Stimulated activated CD8-positive, alpha-beta memory T cell treated with anti-CD3 and anti-CD28 coated beads, Interleukin-7, amount 100 ng/mL, for 24 hours (primary cell): ENCODE measurements at places on chromosomes 7 and 10.

DNA sequence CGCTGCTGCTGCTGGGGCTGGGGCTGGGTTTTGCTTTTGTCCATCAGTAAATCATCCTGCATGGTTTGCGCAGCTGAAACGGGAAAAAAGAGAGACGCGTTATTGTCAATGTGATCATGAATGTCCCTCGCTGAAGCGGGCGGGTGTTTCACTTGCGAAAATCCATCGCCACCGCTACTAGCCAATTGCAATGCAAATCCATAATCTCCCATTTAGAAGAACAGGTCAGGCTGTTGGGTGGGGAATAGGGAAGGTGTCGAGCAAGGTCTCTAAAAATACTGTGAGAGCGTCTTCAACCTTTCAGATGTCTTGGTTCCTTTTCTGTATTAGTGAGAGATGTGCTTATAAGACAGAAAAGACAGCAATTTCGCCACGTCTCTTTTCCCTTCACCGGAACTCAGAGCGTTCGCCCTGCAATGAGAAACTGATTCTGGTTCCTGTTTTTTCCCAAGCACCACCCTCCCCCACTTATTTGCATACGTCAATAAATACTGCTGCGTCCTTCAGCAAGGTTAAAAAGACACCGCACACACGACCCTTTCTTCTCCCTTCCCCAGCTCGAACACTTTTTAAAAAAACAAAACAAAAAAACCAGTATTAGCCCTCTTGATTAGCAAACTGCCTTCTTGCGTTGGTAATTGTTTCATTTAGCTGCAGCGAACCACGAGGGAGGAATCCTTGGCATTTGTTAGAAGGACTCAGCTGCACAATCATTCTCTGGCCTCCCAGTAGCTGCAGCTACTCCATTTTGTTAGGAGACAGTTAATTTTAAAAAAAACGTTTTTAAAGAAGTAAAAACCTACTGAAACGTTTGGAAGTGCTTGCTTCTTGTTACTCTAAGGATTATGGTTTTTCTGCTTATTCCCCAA, 50.4 kb downstream of the CPEB3 start:
- DNase-seq: no peak

DNA sequence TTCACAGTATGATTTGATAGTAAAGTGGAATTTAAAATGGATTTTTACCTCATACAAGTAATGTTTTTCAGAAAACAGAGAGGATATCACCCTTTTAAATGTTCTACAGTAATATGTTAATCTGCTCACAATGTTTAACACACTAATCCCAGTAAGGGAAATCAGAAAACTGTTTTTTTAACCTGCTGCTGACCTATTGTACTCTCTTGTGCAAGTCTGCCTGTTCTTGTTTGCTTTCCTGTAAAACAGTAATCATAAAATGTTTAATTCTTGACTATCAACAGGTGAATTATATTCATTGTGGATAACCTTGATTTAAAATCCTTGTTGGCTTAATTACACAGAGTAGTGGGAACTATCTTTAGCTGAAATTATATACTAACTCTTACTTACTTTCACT, 126.4 kb downstream of the GNAT3 start:
- DNase-seq: no peak

DNA sequence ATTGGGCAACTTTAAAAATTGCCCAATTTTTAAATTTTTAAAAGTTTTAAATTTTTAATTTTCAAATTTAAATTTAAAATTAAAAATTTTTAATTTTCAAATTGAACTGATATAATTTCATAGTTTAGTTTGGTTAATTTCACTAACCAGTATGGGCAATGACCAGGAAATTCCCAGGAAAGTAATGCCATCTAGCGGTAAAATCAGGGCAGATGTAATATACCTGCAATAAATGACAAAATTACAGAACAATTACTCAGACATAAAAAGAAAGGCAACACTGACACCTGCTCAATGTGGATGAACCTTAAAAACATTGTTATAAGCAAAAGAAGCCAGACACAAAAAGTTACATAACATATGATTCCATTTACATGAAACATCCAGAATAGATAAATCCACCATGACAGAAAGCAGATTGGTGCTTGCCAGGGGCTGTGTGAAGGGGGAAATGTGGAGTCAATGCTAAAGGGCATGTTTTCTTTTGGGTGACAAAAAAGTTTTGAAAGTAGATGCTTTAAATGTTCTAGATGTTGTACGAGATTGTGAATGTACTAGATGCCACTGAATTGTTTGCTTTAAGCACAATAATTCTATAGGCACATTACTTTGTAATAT, 28.6 kb upstream of the SLC16A12 start:
- DNase-seq: no peak

DNA sequence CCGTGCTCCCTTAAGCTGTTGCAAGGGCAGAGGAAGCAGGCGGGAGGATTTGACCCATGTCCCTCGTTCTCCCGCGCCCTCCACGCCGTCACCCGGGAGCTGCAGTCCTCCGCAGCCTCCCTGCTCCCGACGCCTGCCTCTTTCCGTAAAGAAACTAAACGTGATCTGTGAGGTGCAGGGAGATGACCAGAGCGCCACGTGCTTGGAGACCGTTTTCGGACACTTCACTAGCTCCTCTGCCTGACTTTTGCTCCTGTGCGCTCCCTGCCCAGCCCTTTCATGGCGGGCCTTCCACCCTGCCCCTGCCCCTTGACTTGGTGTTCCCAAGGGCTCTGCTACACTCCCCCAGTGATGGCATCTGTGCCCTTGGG, 171.2 kb downstream of the LSM5 start:
- DNase-seq: no peak

GRCh38 chr10:34821587-34822585, 6.8 kb upstream of the PARD3 start:
- no peak for DNase-seq

DNA sequence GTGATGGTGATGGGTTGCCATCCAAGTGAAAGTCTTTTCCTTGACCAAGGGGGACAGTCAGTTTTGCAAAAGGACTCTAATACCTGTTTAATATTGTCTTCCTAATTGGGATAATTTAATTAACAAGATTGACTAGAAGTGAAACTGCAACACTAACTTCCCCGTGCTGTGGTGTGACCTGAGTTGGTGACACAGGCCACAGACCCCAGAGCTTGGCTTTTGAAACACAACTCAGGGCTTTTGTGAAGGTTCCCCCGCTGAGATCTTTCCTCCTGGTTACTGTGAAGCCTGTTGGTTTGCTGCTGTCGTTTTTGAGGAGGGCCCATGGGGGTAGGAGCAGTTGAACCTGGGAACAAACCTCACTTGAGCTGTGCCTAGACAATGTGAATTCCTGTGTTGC, 6.9 kb downstream of the PPIF start:
- no peak for DNase-seq

GRCh38 chr7:78412216-78412858, 613.8 kb downstream of the PHTF2 start:
- DNase-seq: no peak
